Activated CD4-positive, alpha-beta memory T cell treated with anti-CD3 and anti-CD28 coated beads for 36 hours (primary cell): ENCODE measurements at places on chromosomes 1 and 21. TPM values are rescaled to one million over a fixed set of nuclear protein-coding genes. Genes with fewer than 3 reads are reported as not detected.

Gene LCE1F
- not detected for total RNA-seq

Gene IRF6
- total RNA-seq: 0.07 TPM

Gene BARHL2
- not detected for total RNA-seq

Gene IL24
- total RNA-seq: 9.8 TPM

Gene CDA
- not detected for total RNA-seq

DNA sequence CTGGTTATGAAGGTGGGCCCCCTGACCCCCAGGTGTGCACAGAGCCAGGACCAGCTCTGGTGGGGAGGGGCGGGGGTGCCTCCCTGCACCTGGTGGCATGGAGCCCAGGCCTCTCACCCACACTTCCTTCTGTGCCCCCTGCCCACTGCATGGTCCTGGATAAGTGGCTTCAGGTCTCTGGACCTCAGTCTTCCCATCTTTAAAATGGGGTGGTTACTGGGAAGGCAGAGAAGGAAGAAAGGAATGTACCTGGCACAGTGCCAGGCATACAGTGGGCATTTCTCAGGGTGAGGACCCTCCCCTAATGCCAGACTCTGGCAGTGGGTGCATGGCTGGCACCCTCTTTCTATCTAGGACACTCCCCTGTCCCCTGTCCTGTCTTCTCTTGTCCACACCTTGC, 7.5 kb downstream of the CLCNKA start:
- DNase-seq: no peak

GRCh38 chr21:44303490-44303981, 3.7 kb downstream of the PFKL start:
- no peak for DNase-seq

GRCh38 chr1:66623812-66624211, 89.9 kb downstream of the SGIP1 start:
- DNase-seq: no peak

DNA sequence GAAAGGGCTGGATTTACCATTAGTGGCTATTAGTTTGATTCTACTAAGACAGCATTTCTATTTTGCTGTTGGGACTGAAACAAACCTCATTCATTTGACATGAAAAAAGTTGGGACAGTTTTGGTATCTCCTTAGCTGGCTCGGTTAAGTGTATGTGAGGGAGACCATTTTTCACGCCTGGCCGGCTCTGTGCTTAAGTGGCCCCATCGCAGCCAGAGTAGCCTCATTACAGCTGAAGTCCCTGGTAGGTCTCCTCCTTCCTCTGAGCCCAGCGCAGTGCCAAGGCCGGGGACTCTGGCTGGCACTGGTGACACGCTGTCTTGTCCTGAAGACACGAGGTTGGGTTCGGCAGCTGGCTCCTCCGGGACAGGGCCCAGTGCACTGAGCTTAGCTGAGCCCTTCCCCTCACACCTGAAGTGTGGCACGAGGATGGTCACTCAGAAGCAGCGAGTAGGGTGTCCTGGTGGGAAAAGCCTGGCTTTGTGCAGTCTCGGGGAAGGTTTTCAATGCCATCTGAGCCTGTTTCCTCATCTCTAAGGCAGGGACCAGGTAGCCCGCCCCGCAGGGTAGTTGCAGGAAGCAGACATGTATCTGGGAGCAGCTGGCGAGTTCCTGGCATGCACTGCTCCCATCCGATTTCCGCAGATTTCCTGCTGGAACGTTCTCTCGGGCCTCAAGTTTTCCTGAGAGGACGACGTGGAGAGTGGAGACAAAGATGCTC, 196.5 kb downstream of the DYRK1A start:
- no peak for DNase-seq

DNA sequence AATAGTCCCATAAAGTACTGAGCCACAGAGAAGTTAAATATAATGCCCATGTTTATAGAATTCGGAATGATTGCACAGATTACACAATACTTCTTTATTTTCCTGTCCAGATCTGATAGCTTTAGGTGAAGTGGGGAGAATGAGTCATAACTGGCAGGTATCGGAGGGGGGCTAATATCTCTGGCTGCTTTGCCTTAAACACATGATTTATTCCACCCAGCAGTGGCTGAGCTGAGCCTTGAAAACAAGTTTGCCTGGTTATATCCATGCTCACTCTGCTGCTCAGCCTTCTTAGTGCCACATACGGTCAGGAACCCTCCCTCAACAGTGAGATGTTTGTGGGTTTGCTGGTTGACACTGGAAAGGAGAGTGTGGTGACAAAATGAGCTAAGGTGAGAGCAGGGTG, 119.7 kb upstream of the ZNF648 start:
- no peak for DNase-seq

DNA sequence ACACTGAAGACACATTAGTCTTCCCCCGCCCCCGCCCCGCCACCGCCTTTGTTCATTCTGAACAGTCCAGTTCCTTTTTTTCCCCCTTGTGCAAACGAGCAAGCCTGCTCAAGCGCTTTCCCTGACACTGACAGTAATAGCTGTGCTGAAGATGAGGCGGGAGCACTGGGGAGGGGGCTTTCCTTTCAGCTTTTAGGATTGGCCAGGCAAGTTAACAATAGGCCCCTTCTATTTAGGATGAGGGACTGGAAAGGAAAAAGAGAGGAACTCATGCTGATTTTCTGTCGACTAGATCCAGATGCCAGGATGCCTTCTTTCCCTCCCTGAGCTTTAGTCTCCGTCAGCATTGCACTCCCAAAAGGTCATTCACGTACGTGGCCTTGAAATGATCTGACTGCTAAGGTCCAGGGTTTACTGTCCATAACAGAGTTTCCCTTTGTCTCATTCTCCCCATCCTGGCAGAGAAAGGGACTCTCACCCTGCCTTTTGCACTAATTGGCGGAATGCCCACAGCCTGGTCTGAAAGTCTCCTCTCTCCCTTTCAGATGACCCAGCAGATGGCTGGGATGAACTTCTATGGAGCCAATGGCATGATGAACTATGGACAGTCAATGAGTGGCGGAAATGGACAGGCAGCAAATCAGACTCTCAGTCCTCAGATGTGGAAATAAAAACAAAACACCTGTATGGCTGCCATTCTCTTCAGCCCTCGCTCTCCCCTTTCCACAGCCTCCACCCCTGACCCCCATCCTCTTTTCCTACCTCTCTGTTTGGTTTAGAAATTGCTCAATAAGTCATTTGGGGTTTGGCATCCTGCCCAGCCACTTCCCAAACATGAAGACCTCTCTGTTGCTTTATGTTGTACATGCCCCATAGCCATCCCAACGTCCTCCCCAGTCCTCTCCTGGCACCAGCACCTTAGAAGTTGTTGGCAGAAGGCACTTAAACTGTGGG, 28.6 kb upstream of the ZFP69B start:
- no peak for DNase-seq

GRCh38 chr21:34691390-34692032, 22.7 kb downstream of the CLIC6 start:
- no peak for DNase-seq

DNA sequence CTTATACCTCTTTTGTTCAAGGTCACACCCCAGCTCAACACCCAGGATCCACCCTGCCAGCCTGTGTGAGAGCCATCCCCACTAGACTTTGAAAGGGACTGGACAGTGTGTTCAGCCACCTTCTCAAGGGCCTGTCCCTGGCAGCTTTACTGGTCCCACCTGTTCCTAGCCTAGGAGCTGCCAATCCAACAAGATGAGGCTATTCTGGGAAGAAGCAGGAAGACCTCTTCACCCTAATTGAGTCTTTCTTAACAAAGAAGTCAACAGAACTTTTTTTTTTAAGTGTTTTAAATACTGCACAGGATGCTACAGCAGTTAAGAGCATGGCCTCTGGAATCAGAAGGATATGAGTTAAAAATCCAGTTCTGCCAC, 95.8 kb upstream of the HOOK1 start:
- DNase-seq: no peak

DNA sequence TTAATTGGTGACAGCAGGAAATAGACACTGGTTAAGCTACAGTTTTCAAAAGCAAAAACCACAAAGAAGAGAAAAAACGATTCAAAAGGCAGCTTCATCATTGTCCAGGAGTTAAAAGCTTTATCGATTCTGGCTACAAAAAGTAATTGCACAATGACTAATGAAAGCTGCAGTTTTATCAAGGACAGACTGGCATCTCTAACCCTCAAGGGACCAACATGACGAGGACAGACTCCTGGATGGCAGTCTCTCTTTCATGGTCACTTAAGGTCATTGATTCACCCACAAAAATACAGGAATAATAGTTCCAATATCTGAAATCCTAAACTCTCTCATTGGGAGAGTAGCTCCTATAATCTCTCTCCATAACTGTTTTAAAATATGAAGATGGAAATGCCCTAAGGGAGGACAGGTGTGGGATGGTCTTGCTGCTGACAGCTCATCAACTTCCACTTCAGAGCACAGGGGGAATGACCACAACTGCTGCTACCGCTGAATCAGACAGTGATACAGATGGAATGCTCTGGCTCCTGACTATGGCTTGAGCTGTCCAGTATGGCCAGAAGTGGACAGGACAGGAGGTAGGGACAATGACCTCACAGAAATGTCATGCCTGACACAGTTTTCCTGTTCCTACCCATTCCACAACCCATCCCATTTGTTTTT, 17.4 kb upstream of the CPLANE2 start:
- no peak for DNase-seq

- DNase-seq: no peak
Observed at GRCh38 chr1:102463328-102463727, 466.6 kb upstream of the OLFM3 start.
